ENCODE measurements at places on chromosomes 16 and 17. TPM values are rescaled to one million over a fixed set of nuclear protein-coding genes. Genes with fewer than 3 reads are reported as not detected.

DNA sequence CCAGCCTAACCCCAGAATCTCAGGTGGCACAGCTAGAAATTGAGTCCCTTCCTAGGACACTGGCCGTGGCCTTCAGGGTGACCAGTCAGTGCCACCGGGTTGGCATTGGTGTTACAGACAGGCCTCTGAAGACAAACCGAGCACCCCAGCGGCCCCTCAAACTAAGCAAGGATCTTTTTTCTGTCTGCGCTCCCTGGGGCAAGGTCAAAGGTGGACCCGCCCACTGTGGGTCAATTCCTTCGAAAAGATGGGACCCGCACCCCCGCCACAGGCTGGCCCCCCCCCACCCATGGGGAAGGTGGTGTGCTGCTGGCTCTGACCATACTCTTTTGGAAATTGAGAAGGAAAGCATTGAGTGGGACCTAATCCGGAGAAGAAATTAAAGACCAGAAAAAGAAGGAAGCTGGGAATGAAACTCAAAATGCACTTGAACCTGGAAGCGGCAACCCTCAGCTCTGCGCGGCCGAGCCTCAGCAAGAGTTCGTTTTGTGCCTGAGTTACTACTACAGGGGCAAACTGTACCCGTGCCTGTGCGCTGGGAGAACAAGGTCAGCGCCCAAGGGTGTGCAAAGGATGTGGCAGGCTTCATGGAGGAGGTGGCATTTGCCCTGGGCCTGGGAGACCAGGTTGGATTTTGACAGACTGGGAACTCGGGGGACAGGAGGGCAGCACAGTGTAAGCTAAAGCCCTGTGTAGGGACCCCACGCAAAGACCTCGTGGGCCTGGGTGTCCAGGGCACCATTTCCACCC lies 20.4 kb downstream of the TMC6 start:
- DNase-seq, result no peak

The MILR1 gene
- total RNA-seq, result 11.0 TPM

- no peak for DNase-seq
These were observed 106.3 kb upstream of the PSMD7 start for GRCh38 chr16:74190292-74190691.

The PRR35 gene
- total RNA-seq, result not detected
